ENCODE measurements at places on chromosomes 5 and 9. TPM values are rescaled to one million over a fixed set of nuclear protein-coding genes. Genes with fewer than 3 reads are reported as not detected.

Gene MAPKAP1
- 63.8 TPM for total RNA-seq

Gene ADGRD2
- not detected for total RNA-seq

Gene IL11RA
- 18.6 TPM for total RNA-seq

GRCh38 chr5:181105391-181106025 lies 25.5 kb downstream of the OR2V1 start:
- no peak for DNase-seq

Gene HACD4
- 0.52 TPM for total RNA-seq

- no peak for DNase-seq
Observed at GRCh38 chr9:111056538-111056937, 18.3 kb upstream of the LPAR1 start.

- no peak for DNase-seq
Observed at GRCh38 chr5:100860407-100860806, 42.7 kb downstream of the ST8SIA4 start.

DNA sequence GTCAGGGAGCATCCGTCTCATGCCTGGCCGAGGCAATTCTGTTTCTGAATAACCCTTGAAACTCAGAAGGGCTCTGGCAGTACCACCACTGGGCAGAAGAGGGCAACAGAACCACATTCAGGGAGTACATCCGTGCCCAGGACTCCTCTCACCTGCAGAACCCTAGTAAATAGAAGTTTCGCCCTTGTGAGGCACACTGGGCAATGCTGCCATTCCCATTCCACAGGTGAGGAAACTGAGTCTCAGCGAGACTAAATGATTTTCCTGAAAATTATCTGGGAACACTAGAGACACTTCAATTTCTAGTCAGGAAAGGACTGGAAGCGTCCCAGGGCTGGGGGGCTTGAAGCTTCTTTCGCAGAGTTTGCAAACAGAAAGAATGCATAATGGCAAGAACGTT lies 74.7 kb downstream of the FGF1 start:
- DNase-seq, result peak; percentile 74

- no peak for DNase-seq
Observed at GRCh38 chr5:34563931-34564709, 92.0 kb upstream of the RAI14 start.

Gene SPINK7
- total RNA-seq, result not detected

Gene VCP
- 167 TPM for total RNA-seq

DNA sequence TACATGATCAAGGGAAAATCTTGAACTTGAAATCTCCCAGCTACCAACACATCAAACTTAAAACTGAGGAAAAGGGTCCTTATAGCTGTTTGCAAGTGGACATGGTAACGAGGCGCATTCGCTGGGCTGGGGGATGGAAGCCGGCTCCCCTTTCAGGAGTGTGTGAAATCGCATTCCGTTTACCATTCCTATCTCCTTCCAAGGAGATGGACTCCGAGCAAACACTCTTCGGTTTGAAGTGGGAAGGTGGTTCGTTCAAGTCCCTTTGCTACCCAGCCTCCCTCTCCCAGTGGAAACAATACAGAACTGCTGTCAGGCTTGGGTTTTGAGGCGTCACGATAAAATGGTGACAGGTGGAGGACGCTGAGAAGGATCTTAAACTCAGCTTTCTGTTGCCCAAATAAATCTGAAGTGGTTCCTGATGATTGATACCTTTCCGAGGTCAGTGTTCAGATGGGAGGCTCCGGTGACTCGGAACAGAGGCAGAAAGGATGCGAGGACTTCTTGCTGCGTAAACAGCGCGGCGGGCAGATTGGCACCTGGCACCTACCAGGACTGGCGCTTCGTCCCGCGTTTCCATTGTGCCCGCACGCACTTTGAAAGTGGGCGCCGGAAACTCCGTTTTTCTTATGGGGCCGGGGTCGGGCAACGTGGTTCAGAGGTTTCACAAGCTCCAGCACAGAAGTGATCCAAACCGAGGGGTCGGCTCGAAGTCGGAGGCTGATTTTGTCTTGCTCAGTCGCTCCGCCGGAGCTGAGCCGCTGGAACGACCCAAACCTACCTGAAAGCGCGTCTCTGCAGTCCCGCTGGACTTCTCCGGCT lies 7.0 kb downstream of the MSX2 start:
- no peak for DNase-seq

Gene PCDHGB5
- 4.0 TPM for total RNA-seq

- peak; percentile 39 for DNase-seq
Observed at GRCh38 chr9:84668196-84669012, 1.1 kb upstream of the NTRK2 start.

DNA sequence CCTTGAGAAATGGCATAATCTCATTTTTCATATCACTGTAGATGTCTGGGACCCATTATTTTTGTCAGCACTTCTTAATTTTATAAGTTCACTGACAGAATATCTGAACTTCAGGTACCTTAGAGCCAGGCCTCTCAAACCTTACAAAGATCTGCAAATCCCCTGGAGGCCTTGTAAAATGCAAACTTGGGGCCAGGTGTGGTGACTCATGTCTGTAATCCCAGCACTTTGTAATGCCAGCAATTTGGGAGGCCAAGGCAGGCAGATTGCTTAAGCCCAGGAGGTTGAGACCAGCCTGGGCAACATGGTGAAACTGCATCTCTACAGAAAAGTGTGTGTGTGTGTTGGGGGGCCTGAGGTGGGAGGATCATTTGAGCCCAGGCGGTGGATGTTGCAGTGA lies 30.8 kb downstream of the RASGRF2 start:
- no peak for DNase-seq

- DNase-seq, result no peak
Observed at GRCh38 chr5:138111937-138112336, 27.3 kb downstream of the NME5 start.

Gene CCIN
- total RNA-seq, result 0.25 TPM

Gene SLC23A1
- 4.8 TPM for total RNA-seq

DNA sequence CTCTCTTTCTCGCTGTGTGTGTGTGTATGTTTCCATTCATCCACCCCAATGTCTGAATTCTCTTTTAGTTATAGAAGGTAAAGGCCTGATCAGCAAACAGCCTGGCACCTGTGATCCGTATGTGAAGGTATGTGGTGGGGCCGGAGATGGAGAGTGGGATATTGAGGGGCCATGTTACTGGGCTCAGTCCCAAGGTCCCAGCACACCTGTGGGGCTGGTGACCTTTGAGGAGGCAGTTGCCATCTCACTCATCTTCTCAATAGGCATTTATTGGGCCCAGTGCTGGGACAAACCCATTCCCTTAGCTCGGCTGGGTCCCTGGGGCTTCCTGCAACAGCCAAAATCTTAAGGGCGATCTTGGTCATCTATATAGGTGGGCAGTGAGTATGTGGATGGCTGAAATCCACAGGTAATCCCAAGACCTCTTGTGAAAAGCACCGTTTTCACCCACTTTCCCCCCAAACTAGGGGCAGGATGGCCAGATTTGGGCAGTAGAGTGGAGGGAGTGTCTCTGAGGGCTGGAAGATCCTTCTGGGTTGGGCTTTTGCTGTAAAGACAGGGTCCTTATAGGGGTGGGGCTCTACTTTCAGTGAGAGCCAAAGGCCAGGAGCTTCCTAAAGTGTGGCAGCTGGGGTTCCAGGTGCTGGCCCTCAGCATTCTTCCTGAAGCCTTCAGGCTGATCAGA lies 19.6 kb downstream of the RGS3 start:
- DNase-seq, result no peak

- peak; percentile 44 for DNase-seq
Observed at GRCh38 chr5:139708877-139709581, 60.9 kb downstream of the CXXC5 start.

- DNase-seq, result no peak
Observed at GRCh38 chr5:96753017-96753397, 54.7 kb downstream of the ERAP1 start.

Gene ACOT12
- total RNA-seq, result not detected

GRCh38 chr9:136277746-136278145 lies 26.1 kb downstream of the CCDC187 start:
- no peak for DNase-seq

DNA sequence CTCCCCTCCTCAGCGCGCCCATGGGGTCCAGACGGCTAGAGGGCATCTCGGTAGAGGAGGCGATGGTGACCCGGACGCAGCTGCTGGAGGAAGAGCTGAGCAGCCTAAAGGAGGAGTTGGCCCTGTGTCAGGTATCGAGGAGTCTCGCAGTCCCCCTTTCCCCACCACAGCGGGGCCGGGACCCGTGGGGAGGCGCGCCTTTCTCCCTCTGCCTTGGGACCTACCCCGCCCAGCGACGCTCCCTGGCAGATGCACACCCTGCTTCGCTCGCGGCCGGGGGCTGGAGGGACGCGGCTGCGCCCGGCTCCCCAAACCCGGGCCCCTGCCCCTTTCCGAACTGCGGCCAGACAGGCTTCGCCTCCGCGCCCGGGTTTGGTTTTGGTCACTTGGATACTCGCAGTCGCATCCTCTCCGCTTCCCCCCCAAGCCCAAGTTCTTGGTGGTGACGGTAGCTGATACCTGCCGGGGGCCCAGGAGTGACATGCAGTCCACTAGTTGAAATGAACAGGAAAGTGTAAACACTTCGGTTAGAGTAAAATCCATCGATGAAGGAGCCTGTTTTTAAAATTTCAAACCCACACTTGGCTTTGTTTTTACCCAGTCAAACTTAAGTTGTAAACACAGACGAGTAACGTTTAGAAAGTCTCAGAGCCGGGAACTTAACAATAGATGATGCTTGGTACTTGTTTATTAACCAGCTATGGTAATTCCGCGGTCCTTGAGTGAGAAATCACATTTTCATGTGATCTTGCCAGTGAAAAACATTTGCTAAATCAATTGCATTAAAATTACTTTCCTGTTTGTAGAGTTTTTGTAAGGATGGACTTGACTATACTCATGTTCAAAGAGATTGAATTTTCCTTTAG lies 688 bp downstream of the CNTLN start:
- DNase-seq, result peak; percentile 40

DNA sequence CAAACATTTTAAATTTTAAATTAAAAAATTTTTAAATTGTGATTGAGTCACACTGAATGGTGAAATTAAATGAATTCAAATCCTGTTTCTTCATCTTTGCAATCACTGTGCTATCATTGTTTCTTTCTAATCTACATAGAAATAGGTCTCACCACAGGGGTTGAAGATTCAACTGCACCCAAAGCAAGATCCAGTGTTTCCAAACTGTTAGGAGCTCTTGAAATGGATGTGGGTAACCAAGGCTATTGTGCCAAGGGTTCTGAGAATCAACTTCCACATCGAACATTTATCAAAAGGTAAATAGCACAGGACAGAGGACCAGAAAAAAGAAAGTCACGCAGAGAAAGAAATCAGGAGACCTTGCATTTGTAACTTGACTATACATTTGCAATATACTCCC lies 172.6 kb upstream of the RASEF start:
- DNase-seq, result no peak

DNA sequence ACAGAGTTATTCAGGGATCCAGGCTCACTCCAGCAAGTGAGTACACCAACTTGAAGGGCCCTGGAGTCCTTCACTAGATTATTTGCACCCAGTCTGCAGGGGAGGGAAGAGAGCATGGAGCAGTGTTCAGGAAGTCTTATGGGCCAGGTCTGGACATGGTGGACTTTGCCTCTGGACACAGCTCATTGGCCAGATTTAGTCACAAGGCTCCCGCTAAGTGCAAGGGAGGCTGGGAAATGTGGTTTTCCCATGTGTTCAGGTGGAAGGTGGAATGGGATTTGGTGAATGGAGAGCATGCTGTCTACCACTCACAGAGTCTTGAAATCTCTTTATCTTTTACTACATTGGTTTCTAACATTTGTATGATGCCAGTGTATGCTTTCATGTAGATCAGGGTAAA lies 200.5 kb downstream of the GNA14 start:
- DNase-seq, result no peak

DNA sequence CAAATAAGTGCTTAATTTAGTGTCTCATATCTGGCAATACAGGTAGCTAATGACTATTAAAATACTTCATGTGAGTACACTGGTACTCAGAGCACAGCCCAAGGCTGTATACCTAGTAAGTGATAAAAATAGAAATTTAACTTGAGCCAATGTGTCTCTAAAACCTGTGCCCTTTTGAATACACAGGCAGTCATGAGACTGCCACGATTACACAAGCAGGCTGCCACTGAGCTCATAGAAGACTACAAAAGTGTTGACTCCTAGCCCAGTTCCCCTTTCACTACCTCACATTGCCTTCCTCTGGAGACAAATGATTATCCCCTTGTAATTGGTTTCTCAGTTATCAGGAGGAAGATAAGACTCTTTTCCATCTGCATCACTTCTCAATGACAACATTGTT lies 66.3 kb upstream of the PAPPA start:
- no peak for DNase-seq

- no peak for DNase-seq
Observed at GRCh38 chr5:16534280-16534679, 68.7 kb upstream of the ZNF622 start.

DNA sequence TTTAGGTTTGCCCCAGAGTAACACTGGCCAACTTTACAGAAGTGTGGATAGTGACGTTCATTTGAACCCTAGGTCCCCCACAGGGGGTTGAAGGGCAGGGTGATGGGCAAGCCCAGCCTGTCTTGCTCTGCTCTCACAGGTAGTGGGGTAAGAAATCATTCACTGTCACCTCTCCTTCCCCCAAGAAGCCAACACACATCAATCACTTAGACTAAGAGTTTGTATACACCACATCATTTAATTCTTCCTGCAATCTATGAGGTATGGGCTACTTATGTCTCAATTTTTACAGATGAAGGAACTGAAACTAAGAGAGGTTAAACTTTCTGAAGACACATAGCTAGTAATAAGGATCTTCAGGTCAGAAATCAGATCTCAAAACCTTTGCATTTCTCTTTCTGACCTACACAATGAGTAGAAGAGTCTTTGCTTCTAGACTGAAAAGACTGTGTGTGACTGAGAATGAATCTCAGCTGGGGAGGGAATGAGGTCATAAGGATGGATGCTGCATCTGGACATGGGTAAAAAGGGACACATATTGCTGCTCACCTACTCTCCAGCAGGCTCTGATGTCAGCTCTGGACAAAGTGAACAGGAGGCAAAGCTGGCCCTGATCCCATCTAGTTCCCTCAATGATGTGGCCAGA lies 81.0 kb upstream of the EQTN start:
- no peak for DNase-seq

Gene ARSI
- total RNA-seq, result 0.64 TPM

- no peak for DNase-seq
Observed at GRCh38 chr9:14780693-14781092, 58.2 kb upstream of the CER1 start.

Gene KIF4B
- not detected for total RNA-seq

GRCh38 chr5:143014017-143014651 lies 244.0 kb downstream of the ARHGAP26 start:
- peak; percentile 18 for DNase-seq

- DNase-seq, result no peak
Observed at GRCh38 chr5:180787711-180788431, 14.7 kb downstream of the MGAT1 start.

DNA sequence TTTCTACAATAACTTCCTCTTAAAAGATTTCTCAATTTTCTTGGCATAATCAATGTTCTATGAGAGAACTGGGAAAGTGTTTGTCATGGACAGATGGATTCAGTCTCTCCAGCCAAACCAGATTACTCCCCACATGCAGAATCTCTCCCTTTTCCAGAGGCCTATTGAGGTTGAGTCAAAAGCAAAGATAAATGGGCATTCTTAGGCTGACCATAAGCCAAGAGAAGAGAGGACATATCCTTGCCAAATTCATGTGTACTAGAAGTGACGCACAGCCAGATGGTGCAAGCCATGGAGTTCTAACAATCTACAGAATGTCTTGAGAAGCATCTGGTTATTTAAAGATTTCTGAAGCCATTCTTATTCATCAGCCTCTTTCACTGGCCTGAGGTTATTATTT lies 2115.0 kb downstream of the MAT2B start:
- no peak for DNase-seq
